ENCODE measurements at places on chromosomes 5 and 9.

DNA sequence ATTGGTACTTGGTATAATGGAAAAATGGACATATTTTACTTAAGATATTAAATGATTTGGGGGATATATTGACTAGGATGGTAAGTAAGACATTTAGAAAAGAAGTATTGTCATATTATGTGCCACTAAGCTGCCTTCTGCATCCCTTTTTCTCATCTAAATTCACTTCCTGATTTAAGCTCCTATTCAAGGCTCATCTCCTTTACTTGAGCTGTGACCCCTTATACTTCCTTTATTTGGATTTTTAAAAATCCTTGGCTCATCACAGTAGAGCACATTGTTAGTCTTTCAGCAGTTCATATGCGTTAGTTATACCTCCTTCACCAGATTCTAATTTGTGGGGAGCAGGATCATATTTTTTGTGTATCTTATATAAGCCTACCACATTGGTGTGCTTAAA lies 6.6 kb downstream of the COMMD10 start:
- DNase-seq = no peak

DNA sequence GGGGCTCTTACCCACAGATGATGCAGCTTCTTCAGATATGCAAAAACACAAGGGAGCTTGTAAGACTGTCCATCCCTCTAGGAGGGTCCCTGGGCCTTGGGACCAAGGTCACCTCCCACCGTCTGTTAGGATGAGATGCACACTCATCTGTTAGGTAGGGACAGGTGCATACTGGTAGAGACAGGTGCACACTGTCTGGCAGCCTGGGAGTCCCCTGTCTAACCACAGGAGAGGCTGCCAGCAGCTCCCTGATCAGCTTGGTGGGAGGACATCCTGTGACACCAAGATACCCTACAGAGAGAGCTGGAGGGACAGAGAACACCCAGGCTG lies 13.2 kb downstream of the TSPAN17 start:
- no peak for DNase-seq

- no peak for DNase-seq
Observed at GRCh38 chr5:136590581-136590980, 225.2 kb upstream of the TRPC7 start.

DNA sequence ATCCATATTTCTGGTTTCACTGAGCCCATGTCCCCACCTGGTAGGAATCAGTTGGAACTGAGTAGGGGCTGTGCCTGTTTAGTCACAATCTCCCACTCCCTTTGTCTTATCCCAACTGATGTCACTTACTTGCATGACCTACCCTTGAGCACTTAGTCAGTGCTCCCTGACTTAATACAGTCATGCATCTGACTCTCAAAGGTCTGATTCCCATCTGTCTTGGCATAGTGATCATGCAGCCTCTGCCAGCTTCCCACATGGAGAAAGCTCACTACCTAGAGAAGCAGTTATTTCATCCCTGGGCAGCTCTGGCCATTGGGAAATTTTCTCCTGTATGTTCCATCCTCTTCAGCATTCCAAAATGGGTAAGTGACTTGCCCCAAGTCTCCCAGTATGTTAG lies 24.8 kb downstream of the ABLIM3 start:
- DNase-seq = no peak

GRCh38 chr5:65981548-65981947 lies 55.2 kb downstream of the ERBIN start:
- DNase-seq = no peak

DNA sequence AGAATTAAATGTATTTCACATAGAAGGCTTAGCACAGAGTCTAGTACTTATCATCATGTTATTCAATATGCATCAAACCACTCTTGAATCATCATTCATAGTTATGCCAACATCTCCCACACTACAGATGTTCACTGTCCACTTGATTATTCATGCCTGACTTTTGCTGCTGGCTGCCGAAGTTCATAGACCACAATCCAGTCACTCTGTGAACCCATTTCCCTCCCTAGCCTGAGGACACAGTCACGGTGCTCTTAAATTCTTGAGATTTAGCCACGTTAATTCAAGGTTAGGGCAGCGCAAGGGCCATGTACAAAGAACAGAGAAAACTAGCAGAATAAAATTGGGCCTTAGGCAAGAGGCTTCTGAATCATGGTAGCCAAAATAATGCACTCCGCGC lies 32.4 kb downstream of the ABCA1 start:
- DNase-seq = no peak

DNA sequence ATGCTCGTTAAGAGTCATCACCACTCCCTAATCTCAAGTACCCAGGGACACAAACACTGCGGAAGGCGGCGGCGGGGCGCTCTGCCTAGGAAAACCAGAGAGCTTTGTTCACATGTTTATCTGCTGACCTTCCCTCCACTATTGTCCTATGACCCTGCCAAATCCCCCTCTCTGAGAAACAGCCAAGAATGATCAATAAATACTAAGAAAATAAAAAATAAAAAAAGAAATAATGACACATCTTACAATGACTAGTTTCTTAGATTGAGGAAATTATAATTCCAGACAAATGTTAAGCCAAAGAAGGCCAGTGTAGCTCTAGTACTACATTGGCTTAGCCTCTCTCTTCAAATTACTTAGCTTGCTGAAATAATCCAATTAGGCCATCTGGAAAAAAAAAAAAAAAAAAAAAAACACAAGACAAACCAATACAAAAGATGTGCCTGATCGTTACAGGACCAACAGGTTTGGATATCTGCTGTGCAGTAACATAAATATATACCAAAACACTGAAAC lies 58.0 kb downstream of the ANXA2R start:
- DNase-seq = no peak

- no peak for DNase-seq
Observed at GRCh38 chr5:150136305-150137167, 19.1 kb downstream of the PDGFRB start.

- no peak for DNase-seq
Observed at GRCh38 chr5:82406205-82406773, 128.1 kb upstream of the RPS23 start.

DNA sequence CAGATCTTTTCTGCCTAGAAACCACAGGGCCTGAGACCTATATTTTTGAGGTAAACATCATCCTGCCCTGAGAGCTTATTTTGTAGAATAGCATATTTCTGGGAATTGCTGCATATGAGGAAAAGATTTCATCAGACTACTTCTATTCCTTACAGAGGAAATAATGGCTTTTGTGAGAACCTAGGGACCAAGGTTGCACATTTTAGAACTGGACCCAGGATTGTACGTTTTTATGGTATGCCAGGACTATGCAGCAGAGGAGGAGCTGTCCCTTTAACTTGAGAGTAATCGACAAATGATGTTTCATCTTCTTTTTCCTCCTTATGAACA lies 2.2 kb upstream of the ALDH1A1 start:
- DNase-seq = no peak

DNA sequence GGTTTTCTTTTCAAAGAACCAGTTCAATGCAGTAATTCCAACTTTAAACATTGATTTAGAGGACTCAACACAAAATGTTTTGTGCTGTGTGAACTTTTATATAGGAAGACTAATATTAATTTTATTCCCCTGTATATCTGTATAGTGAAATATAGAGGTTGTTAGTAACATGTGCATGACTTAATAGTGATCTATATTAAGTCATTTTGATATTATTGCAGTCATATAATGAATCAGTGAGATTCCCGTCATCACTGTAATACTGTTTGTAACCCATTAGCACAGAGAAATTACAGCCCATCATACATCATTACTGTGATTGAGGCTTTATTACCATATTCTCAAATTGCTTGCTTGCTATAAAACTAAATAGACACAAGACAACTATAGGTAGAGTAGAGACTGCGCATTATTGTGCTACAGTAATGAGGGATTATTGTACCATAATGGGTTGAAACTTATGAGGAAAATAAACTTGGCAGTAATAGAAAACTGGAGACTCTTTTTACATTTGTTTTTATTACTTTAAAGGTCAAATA lies 170.7 kb downstream of the RANBP17 start:
- no peak for DNase-seq

GRCh38 chr9:36866840-36867239 lies 167.2 kb downstream of the PAX5 start:
- no peak for DNase-seq

DNA sequence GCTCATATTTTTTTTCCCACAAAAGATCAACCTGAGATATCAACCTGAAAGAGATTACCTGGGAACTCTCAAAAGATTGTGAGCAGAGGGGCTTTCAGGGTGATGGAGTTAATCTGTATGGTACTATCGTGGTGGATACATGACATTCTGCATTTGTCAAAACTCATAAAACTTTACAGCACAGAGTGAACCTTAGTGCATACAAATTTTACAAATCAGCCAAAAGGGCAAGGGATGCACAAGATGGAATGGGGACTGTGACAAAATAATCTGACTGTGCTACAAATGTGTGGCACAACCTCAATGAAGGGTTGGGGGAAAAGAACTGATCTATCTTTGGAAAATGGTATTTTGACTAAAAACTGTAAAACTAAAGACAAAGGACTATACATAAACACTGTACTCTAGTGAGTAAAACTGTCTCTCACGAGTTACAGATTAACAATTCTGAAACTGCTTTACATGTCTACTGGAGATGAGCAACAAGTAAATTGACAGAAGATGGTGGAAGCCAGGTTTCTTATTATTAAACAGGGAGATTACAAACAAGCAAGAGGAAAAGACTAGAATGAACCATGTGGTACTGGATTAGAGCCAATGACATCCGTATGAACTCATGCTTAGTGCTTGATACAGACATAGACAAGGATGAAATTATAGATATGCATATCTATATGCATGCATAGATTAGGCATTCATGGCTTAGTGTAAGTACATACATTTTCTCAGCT lies 24.8 kb upstream of the RLN1 start:
- no peak for DNase-seq

DNA sequence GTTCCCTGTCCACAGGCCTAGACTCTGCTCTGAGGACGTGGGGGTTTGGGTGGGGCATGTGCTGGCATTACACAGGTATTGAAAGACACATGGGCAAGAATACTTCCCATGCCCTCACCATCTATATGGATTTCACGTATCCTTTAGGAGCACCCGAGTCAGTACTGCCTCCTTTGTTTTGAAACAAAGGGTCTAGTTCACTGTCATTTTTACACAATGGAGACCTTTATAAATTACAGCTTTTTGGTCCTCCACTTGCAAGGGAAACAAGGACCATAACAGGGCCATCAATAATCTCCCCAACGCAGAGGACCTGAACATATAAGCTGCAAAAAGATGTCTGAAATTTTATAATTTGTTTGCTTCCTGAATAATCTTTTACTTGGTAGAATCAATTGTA lies 24.9 kb upstream of the CRHBP start:
- DNase-seq = no peak

DNA sequence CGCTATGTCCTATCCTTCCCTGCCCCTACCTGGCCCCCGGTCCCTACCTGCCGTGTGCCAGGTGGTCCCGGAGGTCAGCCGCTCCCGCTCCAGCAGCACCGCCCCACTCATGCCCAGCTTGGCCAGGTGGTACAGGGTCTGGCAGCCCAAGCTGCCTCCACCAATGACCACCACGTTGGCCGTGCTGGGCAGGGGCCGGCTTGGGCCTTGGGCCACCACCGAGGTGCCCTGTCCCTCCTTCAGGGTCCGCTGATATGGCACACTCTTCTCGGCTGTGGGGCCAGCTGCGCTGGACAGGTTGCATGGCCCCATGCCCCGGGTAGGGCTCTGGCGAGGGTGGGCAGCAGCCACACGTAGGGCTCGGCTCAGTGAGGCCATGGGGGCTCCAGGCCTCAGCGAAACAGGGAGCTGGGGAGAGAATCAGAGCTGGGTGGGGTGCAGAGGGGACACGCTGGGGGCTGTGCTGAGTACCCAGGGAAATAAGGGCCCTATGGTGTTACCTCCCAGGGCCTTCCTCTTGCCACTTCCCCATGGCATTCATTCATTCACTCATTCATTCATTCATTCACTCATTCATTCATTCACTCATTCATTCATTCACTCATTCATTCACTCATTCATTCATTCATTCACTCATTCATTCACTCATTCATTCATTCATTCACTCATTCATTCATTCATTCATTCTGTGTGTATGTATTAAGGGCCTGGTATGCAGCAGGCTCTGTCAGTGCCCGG lies 4.2 kb downstream of the SARDH start:
- DNase-seq = no peak

Data from GM12891 (cell line).